ENCODE measurements at places on chromosomes 1 and 21.

DNA sequence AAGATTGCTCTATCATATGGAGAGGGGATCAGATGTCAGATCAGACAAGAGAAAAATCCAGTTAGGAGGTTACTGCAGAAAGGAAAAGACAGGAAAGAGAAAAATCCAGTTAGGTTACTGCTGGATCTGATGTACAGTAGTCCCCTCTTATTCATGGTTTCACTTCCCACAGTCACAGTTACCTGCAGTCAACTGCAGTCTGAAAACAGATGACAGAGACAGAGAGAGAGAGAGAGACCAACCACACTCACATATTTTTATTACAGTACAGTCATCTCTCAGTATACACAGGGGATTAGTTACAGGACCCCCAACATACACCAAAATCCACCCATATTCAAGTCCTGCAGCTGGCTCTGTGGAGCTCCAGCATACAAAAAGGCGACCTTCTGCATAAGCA lies 29.3 kb downstream of the NUP133 start:
- DNase-seq = no peak

GRCh38 chr1:47362828-47363227 lies 29.2 kb downstream of the CMPK1 start:
- DNase-seq = no peak

DNA sequence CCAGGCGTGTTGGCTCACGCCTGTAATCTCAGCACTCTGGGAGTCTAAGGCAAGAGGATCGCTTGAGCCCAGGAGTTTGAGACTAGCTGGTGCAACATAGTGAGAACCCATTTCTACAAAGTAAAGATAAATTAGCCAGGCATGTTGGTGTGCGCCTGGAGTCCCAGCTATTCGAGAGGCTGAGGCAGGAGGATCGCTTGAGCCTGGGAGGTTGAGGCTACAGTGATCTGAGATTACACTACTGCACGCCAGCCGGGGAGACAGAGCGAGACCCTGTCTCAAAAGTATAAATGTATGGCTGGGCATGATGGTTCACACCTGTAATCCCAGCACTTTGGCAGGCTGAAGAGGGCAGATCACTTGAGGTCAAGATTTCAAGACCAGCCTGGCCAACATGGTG lies 51.5 kb upstream of the LBR start:
- no peak for DNase-seq

- DNase-seq = no peak
Measured at GRCh38 chr1:53378932-53379661, 51.2 kb upstream of the LRP8 start.

GRCh38 chr1:233459968-233460367 lies 132.4 kb downstream of the MAP3K21 start:
- DNase-seq = no peak

DNA sequence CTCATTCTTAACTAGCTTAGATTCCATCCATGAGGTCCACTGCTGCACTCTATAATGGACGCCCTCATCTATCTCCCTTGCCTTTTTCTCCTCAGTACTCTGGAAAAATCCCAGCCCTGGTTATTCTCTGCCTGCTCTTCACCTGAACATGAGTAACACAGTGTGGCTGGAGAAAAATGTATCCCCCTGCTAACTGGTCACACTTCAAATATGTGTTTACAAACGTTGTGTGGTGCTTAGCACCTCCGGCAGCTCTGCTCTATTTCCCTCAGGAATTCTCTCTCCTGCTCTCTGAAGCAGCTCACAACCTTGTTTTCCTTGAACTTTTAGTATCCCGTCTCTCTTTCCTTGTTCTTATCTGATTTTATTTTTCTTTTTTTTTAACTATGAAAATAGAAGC lies 4.1 kb downstream of the SCCPDH start:
- DNase-seq = no peak

- DNase-seq = no peak
Measured at GRCh38 chr1:216325946-216326345, 97.3 kb downstream of the USH2A start.

- DNase-seq = peak; percentile 67
Measured at GRCh38 chr1:89843273-89844130, 22.7 kb downstream of the LRRC8D start.

- no peak for DNase-seq
Measured at GRCh38 chr1:147527941-147528936, 13.1 kb upstream of the BCL9 start.

GRCh38 chr1:110205591-110206155 lies 4.4 kb upstream of the KCNC4 start:
- DNase-seq = no peak

- no peak for DNase-seq
Measured at GRCh38 chr1:14555091-14555490, 43.4 kb upstream of the KAZN start.

GRCh38 chr1:171140956-171141687 lies 44.0 kb upstream of the FMO2 start:
- no peak for DNase-seq

- no peak for DNase-seq
Measured at GRCh38 chr1:86018283-86018923, 138.2 kb downstream of the COL24A1 start.

GRCh38 chr1:41890825-41891198 lies 27.9 kb downstream of the HIVEP3 start:
- DNase-seq = no peak

DNA sequence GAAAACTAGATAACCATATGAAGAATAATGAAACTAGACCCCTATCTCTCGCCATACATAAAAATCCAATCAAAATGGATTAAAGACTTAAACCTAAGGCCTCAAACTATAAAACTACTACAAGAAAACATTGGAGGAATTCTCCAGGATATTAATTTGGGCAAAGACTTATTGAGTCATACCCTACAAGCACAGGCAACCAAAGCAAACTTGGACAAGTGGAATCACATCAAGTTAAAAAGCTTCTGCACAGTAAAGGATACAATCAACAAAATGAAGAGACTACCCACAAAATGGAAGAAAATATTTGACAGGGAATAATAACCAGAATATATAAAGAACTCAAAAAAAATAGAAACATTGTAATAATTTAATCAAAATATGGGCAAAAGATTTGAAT lies 505.4 kb downstream of the KCNT2 start:
- DNase-seq = no peak

- DNase-seq = no peak
Measured at GRCh38 chr1:228321435-228321834, 85.2 kb downstream of the TRIM11 start.

DNA sequence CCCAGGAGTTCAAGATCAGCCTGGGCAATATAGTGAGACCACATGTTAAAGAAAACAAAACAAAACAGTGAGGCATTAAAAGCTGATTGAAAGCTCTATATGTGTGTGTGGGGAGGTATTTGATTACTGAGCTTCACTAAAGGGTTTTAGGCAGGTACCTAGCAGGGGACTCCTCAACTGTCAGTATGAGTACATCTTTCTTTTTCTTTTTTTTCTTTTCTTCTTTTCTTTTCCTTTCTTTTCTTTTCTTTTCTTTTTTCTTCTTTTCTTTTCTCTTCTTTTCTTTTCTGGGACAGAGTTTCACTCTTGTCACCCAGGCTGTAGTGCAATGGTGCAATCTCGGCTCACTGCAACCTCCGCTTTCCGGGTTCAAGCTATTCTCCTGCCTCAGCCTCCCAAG lies 8.5 kb upstream of the MYCL start:
- no peak for DNase-seq

- no peak for DNase-seq
Measured at GRCh38 chr1:42971841-42972291, 13.2 kb upstream of the SLC2A1 start.

- DNase-seq = no peak
Measured at GRCh38 chr21:31476263-31477022, 132.4 kb upstream of the TIAM1 start.

- DNase-seq = no peak
Measured at GRCh38 chr1:186865857-186866256, 37.1 kb downstream of the PLA2G4A start.

DNA sequence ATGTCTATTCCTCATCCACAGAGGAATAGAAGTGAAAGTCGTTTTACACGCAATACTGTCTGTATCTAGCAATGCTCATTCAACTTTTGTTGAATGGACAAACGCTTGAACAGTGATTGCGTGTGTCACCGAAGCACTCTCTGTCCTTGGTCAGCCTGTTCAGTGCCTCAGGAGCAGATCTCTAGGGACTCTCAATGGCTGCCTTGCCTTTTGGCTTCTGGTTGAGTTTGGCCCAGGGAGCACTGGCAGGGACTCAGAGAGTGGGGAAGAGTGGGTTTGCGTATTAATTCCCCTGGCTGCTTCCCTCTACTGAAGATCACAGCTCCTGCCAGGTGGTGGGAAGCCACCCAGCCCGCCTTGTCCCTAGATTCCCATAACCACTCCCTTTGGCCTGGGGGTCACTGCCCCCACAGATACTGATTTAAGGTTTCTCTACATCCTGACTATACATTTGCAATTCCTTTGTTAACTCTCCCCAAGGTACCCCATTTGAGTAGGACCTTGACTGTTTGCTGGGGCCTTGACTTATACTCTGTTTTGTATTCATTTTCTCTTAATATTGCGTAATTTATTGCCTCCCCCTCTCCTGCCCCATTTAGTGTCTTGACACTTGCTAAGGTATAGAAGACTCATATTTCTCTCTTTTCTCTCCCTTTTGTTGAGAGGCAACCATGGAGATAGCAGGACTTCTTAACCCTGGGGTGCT lies 61.7 kb upstream of the USP24 start:
- no peak for DNase-seq

DNA sequence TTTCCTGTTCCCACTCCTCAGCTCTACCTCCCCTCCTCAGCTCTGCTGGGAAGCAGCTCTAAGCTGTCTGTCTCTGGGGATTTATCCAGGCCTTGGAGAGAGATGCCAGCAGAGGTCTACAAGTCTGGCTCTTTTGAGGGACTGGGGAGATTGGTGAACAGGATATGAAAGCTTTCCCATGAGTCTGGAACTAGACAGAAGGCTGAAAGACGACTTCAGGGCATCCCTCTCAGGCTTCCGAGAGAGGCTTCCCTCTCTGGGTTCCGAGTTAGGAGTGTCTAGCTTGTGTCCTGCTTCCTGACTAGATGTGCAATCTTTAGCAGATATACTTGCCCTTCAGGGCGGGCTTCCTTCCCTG lies 733 bp downstream of the TMEM35B start:
- no peak for DNase-seq

GRCh38 chr1:84504580-84505492 lies 1.4 kb upstream of the SPATA1 start:
- DNase-seq = no peak

DNA sequence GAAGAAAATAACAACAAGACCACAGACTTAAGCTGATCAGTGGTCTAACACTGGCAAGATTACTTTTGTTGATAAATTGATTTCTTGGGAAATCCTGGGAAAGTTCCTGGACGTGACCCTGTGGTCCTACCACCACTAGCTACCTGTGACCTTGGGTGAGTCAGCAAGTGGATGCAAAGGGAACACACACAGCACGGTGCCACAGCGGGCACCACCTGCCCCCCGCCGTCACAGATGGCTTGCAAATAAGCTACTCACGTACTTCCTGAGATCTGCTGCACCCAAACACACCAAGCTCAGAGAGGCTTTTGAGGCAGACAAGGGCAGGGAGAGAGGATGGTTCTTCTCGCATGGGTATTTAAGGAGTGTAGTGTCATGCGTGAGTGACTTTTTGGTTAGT lies 12.7 kb downstream of the CFAP298 start:
- DNase-seq = no peak

- peak; percentile 10 for DNase-seq
Measured at GRCh38 chr1:5765997-5766913, 226.0 kb downstream of the NPHP4 start.

GRCh38 chr1:168476588-168477385 lies 67.0 kb downstream of the XCL2 start:
- DNase-seq = no peak

DNA sequence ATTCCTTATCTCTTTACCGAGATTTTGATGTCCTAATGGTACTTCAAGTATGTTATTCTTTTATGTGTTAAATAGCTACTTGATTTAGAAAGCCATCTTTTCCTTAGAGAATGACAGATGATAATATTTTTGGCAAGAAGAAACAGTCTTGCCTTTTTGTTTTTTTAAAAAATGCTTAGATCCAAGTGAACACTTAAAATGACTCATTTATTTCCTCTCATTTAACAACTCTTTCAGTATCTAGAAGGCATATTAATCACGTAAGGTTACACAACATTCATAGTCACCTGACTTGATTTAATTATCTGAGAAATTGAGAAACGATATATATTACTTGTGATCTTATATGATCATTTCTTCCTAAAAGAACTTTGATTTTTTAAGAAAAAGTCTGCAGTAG lies 52.4 kb downstream of the SUCO start:
- no peak for DNase-seq

- peak; percentile 51 for DNase-seq
Measured at GRCh38 chr1:155078469-155079209, at the start of gene EFNA3. EFNA3 (plus strand) TSS chr1:155078837; CDS start chr1:155078942, 105 bp downstream.

DNA sequence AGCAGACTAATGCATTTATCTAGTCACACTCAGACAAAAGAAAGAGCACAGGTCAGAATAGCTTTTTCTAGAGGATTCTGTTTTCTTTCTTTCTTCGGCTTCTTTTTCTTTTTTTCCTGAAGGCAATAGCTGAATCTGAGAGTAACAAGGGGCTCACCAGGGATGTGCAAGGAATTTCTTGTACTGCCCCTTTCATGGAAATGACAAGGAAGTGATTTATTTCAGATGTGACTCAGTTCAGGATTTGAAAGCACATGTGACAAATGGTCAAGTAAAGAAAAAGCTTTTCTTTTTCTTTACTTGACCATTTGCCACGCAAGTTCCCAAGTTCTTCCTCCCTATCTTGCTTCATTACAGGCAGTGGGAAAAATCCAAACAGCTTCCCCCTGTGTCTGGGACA lies 202.0 kb downstream of the GABPA start:
- DNase-seq = no peak

GRCh38 chr1:180614730-180615129 lies 17.1 kb upstream of the XPR1 start:
- DNase-seq = no peak

GRCh38 chr1:92577261-92577895 lies 90.7 kb upstream of the GFI1 start:
- DNase-seq = no peak

DNA sequence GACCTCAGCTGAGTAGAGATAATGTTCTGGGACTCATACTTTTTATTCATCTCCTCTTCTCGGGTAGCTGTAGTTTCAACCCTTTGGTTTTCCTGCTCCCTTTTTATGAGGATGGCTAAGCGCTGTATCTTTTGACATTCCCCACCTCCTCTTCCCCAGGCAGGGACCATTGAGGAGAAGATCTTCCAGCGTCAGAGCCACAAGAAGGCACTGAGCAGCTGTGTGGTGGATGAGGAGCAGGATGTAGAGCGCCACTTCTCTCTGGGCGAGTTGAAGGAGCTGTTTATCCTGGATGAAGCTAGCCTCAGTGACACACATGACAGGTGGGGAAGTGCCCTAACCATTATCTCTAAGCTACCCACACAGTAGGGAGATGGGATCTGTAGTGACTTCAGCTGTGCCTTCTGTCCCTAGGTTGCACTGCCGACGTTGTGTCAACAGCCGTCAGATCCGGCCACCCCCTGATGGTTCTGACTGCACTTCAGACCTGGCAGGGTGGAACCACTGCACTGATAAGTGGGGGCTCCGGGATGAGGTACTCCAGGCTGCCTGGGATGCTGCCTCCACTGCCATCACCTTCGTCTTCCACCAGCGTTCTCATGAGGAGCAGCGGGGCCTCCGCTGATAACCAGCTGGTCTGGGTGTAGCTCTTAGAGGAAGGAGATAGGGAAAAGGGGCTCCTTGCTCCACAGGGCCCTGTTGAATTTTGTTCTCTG lies 25.6 kb downstream of the LRRC41 start:
- no peak for DNase-seq

GRCh38 chr1:151485685-151486255 lies 25.4 kb upstream of the CGN start:
- no peak for DNase-seq

GRCh38 chr21:45539796-45540600 lies 2.2 kb downstream of the SLC19A1 start:
- no peak for DNase-seq

GRCh38 chr1:226476648-226477319 lies 68.9 kb upstream of the PARP1 start:
- no peak for DNase-seq

All from SHP77 (cell line).